ENCODE measurements at places on chromosomes 7 and 10. TPM values are rescaled to one million over a fixed set of nuclear protein-coding genes. Genes with fewer than 3 reads are reported as not detected.

- no peak for DNase-seq
Observed at GRCh38 chr10:93413252-93413689, 68.9 kb downstream of the MYOF start.

- DNase-seq = no peak
Observed at GRCh38 chr7:146960773-146961391, 844.3 kb downstream of the CNTNAP2 start.

Gene CYP3A4
- 0.37 TPM for total RNA-seq

DNA sequence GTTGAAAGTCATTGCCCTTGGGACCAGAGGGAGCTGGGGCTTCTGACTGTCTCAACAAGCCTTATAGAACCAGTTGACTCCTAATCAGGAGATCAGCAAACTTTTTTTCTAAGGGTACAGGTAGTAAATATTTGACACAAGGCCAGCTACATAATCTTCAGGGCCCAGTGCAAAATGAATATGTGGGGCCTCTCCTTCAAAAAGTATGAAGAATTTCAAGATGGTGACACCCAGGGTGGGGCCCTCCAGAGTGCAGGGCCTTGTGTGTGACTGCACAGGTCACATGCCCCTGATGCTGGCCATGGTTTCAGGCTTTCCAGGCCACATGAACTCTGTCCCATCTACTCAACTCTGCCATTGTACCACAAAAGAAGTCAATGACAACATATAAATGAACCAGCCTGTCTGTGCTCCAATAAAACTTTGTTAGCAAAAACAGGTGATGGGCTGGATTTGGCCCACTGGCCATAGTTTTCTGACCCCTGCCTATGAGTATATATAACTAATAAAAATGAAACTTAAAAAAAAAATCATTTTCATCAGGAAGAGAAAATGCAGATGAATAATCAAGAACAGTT is 6.1 kb downstream of the MMRN2 start:
- no peak for DNase-seq

Gene ARID5B
- total RNA-seq = 31.0 TPM

DNA sequence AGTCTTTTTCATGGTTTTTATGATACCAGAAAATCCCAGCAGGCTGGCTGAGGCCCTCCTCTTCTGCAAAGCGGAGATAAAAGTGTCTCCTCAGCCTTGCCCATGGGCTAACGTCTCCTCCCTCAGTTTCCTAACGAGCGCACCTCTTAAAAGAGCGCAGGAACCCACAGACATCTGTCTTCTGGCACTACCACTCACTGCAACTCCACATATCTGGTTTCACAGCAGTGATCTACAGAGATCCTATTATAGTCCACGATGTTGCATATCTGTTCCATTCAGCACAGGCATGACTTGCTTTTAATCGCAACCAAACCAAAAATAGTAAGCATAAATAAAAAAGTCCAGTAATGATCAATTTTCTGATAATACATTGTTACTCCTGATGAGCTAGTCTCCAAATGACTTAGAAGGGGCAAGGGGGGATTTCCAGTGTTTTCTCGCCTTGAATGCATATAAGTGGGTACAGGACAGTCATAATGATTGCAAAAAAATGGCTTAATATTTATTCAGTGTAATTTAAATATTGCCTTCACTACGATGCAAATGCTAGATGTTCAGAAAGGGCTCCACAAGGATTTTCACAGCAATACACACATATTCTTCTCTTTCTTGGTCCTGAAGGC is 20.9 kb downstream of the ANKRD22 start:
- no peak for DNase-seq

- no peak for DNase-seq
Observed at GRCh38 chr7:38151556-38151955, 26.5 kb upstream of the STARD3NL start.

DNA sequence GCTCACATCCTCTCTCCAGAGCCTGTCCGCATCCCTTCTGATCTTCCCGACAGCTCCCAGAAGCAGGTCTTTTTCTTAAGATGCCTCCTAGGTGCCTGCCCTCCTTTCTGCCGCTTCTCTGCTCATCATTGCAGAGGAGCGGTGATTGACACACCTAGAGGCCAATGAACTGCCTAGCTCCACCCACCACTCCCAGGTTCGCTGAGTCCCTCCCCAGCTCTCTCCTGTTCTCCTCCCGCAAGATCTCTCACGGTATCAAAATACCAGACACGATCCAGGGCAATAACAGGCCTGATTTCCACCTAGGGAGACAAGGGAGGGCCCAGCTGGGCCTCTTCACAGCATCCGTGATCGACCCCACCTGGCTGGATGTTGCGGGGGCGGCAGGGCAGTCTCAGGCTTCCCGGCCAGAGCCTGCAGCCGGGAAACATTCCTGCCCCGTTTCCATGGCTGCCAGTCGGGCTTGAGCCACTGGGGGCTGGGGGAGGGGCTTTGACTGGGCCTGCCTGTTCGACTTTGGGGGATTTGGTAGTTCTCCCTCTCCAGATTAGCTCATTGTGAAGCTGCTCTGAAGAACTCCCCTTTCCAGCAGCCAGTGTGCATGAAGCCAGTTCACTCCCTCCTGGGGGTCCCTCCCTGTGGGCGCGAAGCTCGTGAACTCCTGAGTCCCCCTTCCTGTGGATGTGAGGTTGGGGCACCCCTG is 373.5 kb downstream of the RPS24 start:
- peak; percentile 96 for DNase-seq

DNA sequence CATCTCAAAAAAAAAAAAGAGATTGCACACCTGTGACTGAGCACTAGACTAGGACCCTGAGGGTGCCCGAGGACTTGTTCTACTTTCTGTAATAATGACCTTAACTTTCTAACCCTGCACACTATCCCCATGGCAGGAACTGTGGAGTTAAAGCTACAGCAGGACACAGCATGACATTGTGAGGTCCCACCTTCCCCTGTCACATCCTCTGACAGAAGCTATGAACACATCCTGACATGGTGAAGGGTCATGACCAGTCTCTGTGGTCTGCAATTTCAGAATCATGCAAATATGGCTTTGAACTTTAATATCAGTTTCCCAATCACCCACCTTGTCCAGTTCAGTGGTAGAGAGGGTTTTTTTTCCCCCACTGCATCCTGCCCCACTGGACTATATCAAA is 18.5 kb upstream of the SAR1A start:
- DNase-seq = no peak

Data from lung (tissue), 17 donors.